ENCODE measurements at places on chromosomes 5 and 9. TPM values are rescaled to one million over a fixed set of nuclear protein-coding genes. Genes with fewer than 3 reads are reported as not detected.

Gene PDLIM4
- total RNA-seq = 33.9 TPM

Gene MAN2A1
- total RNA-seq = 56.9 TPM

Gene LOX
- 6.5 TPM for total RNA-seq

Gene RELL2
- 4.4 TPM for total RNA-seq

Gene GNA14
- total RNA-seq = 12.4 TPM

Gene MEGF9
- 22.3 TPM for total RNA-seq

Gene IL3
- not detected for total RNA-seq

Gene CDH6
- 3.4 TPM for total RNA-seq

Gene C9orf153
- 0.36 TPM for total RNA-seq

Gene PCA3
- total RNA-seq = not detected

Gene TMEM252
- not detected for total RNA-seq

Gene HOMER1
- total RNA-seq = 16.5 TPM

Gene S100Z
- not detected for total RNA-seq

Gene PAPPA
- 4.9 TPM for total RNA-seq

Gene CORO2A
- 38.8 TPM for total RNA-seq

Gene TUSC1
- 13.3 TPM for total RNA-seq

Gene ZDHHC11B
- 15.6 TPM for total RNA-seq

Gene PDE8B
- total RNA-seq = 10.1 TPM

Gene DDX4
- not detected for total RNA-seq

Gene CDKN2B-AS1
- total RNA-seq = 1.5 TPM

Gene JAKMIP2
- total RNA-seq = 1.3 TPM

Gene LVRN
- 0.49 TPM for total RNA-seq

Gene IFNK
- not detected for total RNA-seq

Gene HTR1A
- total RNA-seq = 1.8 TPM

Gene DBH
- not detected for total RNA-seq

Gene MYOZ3
- 2.6 TPM for total RNA-seq

Gene FOXD4L3
- total RNA-seq = not detected

Gene ELAVL2
- 0.29 TPM for total RNA-seq

Gene NMUR2
- total RNA-seq = not detected

Gene SPATA31C1
- total RNA-seq = not detected

Gene ACTBL2
- total RNA-seq = not detected

Gene SLC38A9
- total RNA-seq = 29.1 TPM

Gene KIAA0825
- total RNA-seq = 5.9 TPM

Gene NXNL2
- 0.70 TPM for total RNA-seq

Gene LCN9
- total RNA-seq = not detected

Gene WDR5
- total RNA-seq = 30.6 TPM

Gene TMEM215
- not detected for total RNA-seq

Gene IL9
- total RNA-seq = not detected

Gene CDH9
- total RNA-seq = not detected

Gene SYK
- 52.9 TPM for total RNA-seq

Gene FST
- 6.6 TPM for total RNA-seq

Gene FREM1
- 17.5 TPM for total RNA-seq

Gene GPRIN1
- 0.13 TPM for total RNA-seq

Measured in ureter (tissue), 1 donor.